AG04449 (cell line): ENCODE measurements at places on chromosomes 4 and X.

GRCh38 chr4:32226204-32226603 is 1506.0 kb downstream of the PCDH7 start:
- DNase-seq = no peak

DNA sequence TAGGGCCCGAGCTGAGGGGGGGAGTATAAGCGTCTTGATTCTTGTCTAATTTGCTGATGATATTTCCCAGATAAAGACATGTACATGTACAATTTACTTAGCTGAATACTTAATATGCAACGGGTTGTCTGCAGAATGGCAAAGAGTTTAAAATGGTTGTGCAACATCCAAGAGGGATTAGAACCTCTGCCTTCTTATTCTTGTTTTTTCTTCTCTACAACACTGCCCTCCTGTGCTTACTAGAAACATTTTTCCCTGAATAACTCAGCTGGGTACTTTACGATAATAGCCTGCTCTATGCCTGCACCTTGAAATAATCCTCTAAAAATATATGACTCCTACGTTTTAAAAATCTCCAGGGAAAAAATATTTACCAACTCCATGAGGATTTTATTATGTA is 41.8 kb downstream of the INTS12 start:
- DNase-seq = no peak

GRCh38 chrX:48919947-48920717 is 1.3 kb upstream of the PIM2 start:
- DNase-seq = no peak

DNA sequence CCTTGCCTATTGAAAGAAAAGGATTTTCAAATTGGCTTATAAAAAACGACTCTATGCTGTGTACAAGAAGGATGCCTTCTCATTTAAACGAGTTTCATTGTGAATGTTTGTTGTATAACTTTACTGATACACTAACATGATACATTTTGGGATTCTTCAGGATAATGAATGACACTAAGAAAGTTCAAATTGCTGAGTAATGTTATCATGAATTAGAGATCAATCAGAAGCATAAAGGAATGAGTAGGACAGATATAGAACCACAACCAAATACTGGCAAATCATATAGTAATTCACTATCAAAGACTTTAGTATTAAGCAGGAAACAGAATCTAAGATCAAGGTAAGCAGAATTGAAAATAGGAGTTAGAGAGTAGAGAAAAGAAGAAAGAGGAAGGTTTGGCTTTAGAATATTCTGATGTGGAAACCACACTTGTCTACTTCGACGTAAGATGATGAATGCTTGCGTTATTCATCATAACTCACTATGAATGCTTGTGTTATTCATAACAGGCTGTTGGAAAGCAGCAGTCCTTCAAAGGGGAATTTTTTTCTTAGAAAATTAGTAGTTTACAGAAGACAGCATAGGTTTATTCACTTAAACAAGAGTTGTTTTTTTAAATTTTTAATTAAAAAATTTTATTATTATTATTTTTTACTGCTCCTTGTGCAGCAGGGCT is 13.4 kb downstream of the CCDC158 start:
- no peak for DNase-seq

DNA sequence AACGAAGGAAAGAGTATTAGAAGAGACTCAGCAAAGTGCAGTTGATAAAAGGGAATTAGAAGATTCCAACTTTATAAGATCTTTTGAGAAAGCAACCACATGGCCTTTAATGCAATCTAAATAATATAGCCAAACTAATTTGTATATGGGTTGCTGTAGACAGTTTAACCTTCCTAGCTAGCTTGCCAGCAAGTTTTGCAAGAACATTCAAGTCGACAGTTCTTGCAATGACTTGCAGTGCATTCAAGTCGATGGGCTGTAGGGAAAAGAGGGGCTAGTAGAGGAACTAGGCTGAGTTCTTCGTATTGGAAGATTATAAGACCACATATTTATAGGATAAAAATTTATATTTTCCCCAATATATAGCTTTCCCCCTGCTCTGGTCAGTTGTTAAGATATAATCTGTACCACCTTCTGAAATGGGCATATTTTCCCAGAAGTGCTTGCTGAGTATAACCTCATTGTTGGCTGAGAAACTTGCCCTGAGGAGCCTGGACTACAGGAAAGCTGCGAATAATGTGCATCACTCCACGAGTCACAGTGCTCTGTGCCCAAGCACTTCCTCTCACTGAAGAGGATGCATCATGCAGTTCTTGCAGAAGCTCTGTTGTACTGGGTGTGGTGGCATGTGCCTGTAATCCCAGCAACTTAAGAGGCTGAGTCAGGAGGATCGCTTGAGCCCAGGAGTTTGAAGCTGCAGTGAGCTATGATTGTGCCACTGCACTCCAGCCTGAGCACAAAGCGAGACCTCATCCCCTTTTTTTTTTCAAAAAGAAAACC is 56.7 kb downstream of the DOCK11 start:
- DNase-seq = no peak

DNA sequence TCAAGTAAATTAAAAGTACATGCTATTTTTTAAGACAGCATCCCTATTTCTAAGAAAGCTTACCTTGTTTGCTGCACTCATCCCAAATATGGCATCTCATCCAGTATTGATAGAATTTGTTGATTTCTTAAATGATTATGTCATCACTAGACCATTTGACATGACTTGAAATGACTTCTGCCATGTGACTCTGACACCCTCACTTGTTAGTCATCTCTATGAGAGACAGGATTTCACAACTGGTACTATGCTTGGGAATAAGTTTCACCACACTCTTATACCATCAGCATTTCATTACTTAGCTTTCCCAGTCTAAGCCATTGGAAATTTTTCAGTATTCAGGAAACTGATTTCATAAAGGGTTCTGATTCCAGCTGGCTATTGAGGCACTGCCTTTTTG is 55.3 kb downstream of the TMPRSS11F start:
- no peak for DNase-seq

- no peak for DNase-seq
These were observed 110.5 kb upstream of the IGFBP7 start for GRCh38 chr4:57220734-57221133.

GRCh38 chrX:118497180-118497818 is 1.7 kb downstream of the DOCK11 start:
- DNase-seq = no peak

DNA sequence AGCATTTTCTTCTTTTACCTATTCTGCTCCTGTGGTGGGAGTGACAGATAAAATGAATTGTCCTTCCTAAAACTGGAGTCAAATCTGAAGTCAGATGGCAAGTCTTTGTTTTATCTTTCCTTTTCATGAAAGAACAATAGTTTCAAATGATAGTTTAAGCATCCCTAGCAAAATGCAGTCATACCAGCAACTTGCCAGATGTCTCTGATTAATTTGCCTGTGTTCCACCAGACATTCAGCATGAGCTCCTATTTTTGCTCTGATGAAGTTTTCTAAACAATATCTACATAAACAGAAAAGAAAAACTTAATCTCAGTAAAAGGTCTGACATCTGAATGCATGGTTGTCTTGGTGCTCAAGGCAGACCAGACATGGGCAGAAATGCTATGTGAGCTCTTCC is 15.2 kb downstream of the PRKG2 start:
- DNase-seq = no peak

DNA sequence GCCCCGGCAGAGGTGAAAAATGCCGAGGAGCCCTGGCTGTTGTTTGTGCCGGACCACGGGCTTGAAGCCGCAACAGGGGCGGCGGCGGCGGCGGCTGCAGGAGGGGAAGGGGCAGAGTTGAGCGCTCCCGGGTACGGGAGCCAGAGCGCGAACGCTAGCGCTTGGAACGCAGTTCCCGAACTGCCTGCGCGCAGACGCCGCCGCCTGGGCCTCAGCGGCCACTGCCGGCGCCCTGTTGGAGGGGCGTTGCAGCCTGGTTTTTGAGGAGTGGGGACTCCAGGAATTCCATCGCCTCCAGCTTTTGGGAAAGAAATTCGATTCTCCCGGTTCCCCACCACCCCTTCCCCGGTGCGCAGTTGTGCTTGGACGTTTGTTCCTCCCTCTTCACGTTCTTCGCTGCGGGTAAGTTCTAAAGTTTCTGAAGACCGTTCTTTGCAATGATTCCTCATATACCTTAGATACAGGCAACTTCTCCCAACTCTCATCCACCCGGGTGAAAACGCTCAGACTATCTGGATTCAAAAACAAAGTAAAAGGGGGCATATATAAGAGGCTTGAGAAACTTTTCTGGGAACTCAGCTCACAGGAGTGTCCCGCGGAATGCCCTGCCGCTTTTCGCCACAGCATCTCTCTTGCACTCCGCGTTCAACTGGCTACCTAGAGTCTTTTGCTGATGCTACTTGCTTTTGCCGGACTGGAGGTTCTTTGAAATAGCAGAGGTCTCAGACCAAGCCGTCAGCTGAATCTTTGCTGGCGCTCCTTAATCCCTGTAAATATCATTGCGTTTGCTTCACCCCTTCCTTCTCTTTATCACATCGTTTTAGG is 1.0 kb downstream of the FAT4 start:
- DNase-seq = no peak

GRCh38 chr4:142719854-142720541 is 126.1 kb downstream of the INPP4B start:
- DNase-seq = no peak

DNA sequence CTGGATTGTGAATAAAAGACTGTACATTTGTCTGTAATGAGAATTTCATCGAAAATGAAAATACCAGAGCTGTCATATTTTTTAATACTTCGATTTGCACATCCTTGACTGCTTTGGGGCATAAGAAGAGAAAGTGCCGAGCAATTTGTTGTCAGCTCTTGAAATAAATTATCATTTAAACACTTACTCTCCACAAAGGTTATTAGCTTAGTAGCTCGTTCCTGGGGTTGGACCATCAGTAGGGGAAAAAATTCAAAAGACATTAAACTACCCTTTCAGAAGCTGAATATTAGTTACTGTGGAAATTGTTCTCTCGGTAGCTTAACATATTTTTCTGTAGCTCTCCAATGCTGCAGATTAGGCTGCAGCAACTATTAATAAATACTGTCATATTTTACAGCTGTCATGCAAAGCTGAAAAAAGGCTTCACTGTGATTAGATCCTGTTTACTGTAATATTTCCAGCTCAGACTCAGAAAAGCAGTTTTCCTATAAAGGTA is 76.9 kb downstream of the GRIA3 start:
- no peak for DNase-seq

- no peak for DNase-seq
These were observed 72.6 kb upstream of the CD99 start for GRCh38 chrX:2618516-2618915.

DNA sequence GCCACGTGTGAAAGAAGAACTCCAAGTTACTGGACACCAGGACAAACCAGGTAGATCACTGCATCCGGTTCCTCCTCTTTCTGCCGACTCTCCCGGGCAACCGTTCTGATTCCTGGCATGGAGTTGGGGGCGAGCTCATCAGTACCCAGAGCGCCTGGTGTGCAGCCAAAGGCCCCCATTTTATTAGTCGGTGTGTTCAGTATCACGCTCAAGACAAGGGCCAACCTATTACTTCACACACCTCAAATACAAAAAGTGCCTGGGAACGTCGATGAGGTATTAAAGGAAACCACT is 2.8 kb upstream of the CTBP1 start:
- DNase-seq = no peak

GRCh38 chrX:13994536-13995080 is 35.1 kb downstream of the GEMIN8 start:
- DNase-seq = no peak

DNA sequence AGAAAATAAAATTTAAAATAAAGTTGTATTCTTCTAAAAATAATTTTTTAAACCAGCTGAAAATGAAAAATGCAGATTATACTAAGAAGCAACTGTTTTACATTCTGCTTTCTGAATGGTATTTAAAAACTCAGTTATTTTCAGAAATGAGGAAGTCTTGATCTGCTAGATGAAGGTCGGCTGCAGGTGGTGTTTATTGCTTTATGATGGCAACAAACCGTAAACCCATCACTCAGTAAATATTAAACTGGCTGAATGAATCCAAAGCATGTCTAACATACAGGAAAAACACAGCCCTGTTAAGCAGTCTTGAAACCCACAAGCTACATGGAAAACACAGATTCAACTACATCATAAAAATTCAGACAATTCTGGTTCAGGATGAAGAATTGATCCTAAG is 29.3 kb downstream of the DYNLT3 start:
- DNase-seq = no peak

DNA sequence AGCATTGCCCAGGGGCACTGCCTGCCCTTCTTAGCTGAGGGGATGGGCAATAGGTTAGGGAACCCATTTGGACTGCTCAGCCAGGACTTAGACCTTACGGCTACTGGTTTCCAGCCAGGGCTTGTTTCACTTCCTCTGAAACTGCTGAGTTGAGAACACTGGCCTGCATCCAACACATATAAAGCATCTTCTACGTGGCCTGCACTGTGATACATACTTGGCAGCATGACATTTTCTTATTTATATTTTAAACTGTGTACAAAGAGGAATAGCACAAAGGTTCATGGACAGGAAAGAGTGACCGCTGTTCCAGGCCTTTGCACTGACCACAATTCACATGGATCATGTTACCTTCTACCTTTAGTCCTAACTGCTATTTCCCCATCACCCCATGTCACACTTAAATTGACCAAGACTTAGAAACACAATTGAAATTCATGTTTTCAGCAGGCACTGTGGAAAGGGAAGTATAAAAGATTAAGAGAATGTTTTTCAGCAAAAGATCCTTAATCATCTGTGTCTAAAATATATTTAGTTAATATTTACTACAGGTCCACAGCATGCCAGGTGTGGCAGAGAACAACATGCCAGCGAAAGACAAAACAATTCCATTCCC is 43.7 kb downstream of the NLGN4X start:
- no peak for DNase-seq

- DNase-seq = no peak
These were observed 523.2 kb upstream of the IGFBP7 start for GRCh38 chr4:57633212-57633859.

DNA sequence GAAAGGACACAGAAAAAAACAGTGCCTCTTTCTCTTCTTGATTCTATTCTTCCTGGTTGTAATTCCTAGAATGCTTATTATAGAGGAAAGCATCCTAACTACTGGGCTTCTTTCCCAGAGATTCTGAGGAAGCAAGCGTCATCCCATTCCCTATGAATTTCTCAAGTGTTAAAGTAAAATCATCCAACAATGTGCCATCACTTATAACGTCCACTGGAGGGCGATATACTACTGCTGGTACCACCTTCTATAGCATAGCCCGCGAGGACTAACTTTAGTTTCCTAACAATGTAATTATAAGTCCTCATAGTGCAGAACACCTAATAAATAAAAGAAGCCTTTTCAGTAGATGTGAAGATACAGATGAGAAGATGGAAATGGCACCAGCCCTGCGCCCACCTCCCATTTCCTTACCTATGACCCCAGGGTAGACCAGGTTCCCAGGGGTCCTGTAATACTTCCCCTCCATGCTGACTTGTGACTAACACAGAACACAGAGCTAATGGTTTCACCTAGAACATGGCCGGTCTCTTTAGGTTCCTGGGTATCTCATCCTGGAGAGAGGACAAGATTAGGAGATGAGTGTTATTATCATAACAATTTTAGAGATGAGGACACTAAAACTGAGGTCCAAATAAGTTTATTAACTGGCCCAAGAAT is 4.2 kb downstream of the CENPVL3 start:
- no peak for DNase-seq
